T-helper 2 cell treated with Interferon-gamma antibody and Interleukin-4, amounts not matched to agents 100 ng/mL and 5 ng/mL, for 36 hours (primary cell): ENCODE measurements at places on chromosomes 7 and 10. TPM values are rescaled to one million over a fixed set of nuclear protein-coding genes. Genes with fewer than 3 reads are reported as not detected.

Gene GBX1
- not detected in 2 replicates for total RNA-seq

Gene FOXI2
- not detected in 2 replicates for total RNA-seq

Gene PRKAR1B
- 32.5 and 32.7 TPM in 2 replicates for total RNA-seq

Gene VSTM4
- total RNA-seq = 0.14 and 0.27 TPM in 2 replicates

Gene LRRC61
- total RNA-seq = 20.7 and 20.9 TPM in 2 replicates

Gene STRIP2
- 21.0 TPM in 2 replicates for total RNA-seq

Gene DGKB
- not detected in 2 replicates for total RNA-seq

Gene C10orf143
- 3.9 and 4.9 TPM in 2 replicates for total RNA-seq

Gene PLAU
- total RNA-seq = 4.5 and 4.8 TPM in 2 replicates

Gene MEIG1
- 0.55 and 0.70 TPM in 2 replicates for total RNA-seq

Gene WDR86
- total RNA-seq = not detected in 2 replicates

Gene CDC14C
- total RNA-seq = not detected in 2 replicates

Gene CNTNAP2
- not detected in 2 replicates for total RNA-seq

Gene FANK1
- total RNA-seq = 0.14 TPM in 1 of 2 replicates, not detected in the other
